ENCODE measurements at places on chromosomes 7 and 10. TPM values are rescaled to one million over a fixed set of nuclear protein-coding genes. Genes with fewer than 3 reads are reported as not detected.

The H2BK1 gene
- total RNA-seq: not detected

The AKR1D1 gene
- total RNA-seq: not detected

The MRPL32 gene
- total RNA-seq: 64.4 TPM

The HOXA11 gene
- total RNA-seq: not detected

The TMEM236 gene
- total RNA-seq: 0.14 TPM

The OR2F2 gene
- not detected for total RNA-seq

The NPC1L1 gene
- total RNA-seq: 0.07 TPM

The POM121 gene
- 49.1 TPM for total RNA-seq

The ZNF365 gene
- 11.0 TPM for total RNA-seq

The SLC13A4 gene
- not detected for total RNA-seq

The GPR22 gene
- not detected for total RNA-seq

The MINPP1 gene
- total RNA-seq: 24.7 TPM

The IKZF1 gene
- 0.60 TPM for total RNA-seq

The TMEM168 gene
- total RNA-seq: 10.8 TPM

The C10orf143 gene
- 0.73 TPM for total RNA-seq

The PIK3CG gene
- 0.82 TPM for total RNA-seq

The KAZALD1 gene
- 9.6 TPM for total RNA-seq

The FRMD4A gene
- total RNA-seq: 59.0 TPM

The C7orf57 gene
- not detected for total RNA-seq

The CHPF2 gene
- 84.7 TPM for total RNA-seq

The SLC29A3 gene
- 3.4 TPM for total RNA-seq

The MYH16 gene
- 0.11 TPM for total RNA-seq

The TDRD1 gene
- not detected for total RNA-seq

The AS3MT gene
- total RNA-seq: 0.34 TPM

The CAMK2B gene
- total RNA-seq: not detected

The ZNF736 gene
- total RNA-seq: 4.4 TPM

The OR2A1 gene
- not detected for total RNA-seq

The C10orf53 gene
- not detected for total RNA-seq

The ANKRD61 gene
- 0.18 TPM for total RNA-seq

The LIPM gene
- total RNA-seq: not detected

The INHBA gene
- total RNA-seq: 103 TPM

The HEPACAM2 gene
- total RNA-seq: not detected

The FAM237B gene
- total RNA-seq: not detected

The TRA2A gene
- 86.0 TPM for total RNA-seq

The CCL24 gene
- not detected for total RNA-seq

The HMX2 gene
- total RNA-seq: not detected

The CCDC71L gene
- total RNA-seq: 26.8 TPM

The MMP21 gene
- not detected for total RNA-seq

The PAPOLB gene
- total RNA-seq: not detected

The PRRT4 gene
- total RNA-seq: 0.62 TPM

The LRRD1 gene
- total RNA-seq: 0.27 TPM

The HOXA4 gene
- not detected for total RNA-seq

The LBX1 gene
- not detected for total RNA-seq

All from astrocyte (in vitro differentiated cells and primary cell).